ENCODE measurements at places on chromosomes 5 and 9.

- DNase-seq = no peak
Observed at GRCh38 chr5:172870715-172871461, 36.8 kb downstream of the ERGIC1 start.

DNA sequence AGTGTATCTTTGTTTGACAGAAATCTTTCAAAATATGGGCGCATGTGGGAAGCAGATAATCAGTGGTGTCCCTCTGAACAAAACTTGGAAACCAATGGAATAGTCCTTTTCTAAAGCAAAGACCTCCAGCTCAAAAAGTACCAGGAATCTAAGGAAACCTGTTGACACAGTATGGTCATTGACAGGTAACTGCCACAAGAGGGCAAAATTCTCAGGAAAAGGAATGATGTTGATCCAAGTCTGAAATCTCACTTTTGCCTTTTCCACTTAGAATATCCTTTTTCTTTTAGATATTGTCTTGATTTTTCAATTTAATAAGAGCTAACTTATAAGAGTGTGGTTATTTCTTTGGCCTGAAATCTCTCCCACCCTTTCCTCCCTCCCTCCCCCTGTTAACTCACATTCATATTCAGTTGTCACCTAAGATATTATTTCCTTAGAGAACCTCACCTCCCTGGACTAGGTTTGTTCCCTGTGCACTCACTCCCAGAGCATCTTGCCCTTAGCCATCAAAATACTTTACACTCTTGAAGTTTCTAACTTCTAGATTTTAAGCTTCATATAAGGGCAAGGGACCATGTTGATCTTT lies 59.0 kb upstream of the BARX1 start:
- DNase-seq = no peak

DNA sequence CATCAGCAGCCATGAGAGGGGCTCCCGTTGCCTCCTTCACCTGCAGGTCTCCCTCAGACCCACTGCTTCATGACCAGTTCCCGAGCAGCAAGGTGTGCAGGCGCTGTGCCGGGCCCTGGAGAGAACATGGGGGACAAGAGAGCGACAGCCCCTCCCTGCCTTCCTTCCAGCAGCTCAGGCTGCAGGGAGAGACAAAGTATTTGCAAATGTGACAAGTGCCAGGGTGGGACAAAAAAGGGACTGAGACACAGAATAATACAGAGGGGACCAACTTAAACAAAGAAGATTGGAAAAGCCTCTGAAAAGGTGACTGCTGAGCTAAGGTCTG lies 22.5 kb upstream of the VDAC1 start:
- DNase-seq = no peak

DNA sequence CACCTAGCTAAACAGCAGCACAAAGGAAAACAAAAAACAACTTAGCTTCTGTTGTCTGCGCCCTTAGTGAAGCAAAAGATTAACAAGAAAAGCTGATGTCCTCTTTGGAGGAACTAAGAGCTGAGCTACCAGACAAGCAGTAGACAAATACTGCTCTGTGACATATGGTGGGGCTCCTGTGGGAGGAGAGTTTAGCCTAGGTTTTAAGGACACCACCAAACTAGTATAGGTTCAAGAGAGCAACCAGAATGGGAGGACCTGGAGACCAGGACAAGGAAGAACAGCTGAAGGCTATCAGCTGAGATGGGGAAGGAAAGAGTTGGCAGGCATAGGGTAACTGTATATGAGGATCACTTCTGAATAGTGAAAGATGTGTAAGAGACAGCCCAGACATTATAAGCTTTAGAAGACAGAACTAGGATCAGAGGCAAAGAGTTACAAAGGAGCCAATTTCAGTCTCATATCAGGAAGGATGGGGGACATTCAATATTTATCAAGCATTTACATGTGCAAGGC lies 27.2 kb downstream of the FBXW2 start:
- DNase-seq = no peak

DNA sequence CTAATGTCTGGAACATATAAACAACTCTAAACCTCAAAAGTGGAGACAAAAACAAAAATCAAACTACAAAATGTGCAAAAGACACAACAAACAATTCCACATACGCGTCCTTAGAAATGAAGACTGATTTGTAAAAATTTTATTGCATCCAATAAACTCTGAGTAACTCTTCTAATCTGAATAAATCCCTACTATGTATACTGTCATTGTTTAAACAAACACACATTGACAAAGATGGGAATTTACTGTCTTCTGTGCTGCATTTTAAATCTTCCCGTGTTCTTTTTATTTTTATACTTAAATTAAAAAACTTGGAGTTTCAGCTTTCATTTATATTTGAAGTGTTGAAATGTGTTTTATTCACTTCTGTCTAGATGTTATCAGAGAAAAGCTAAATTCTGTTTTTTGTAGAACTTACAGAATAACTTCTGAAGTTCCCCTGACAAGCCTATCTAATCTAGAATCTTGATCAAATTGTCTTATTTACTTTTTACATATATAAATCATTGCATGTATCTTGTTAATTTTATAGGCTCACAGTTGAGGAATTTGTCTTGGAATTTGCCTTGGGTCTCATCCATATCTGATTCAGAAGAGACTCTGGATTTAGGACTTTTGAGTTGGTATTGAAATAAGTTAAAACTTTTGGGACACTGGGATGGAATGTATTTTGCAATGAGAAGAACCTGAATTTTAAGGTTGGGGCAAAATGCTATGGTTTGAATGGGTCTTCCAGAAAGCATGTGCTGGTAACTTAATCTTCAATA lies 2064.4 kb upstream of the C9orf72 start:
- DNase-seq = no peak

DNA sequence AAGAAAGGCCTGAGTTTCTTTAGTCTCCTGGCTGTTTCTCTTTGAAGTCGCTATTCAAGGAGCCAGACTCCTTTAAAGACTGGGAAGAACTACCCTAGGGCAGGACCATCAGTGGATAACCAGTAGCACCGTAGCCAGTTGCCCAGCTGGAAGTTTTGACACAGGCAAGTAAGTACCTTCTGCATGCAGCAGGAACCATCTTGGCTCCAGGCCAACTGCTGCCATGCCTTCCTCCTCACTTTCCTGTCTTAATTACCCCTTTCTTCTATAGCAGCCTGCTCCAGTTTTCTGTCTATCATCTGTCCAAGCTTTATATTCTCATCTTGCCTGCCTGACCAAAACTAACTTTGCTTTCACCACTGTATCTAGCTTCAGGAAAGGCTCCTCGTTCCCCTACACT lies 149.7 kb upstream of the SV2C start:
- DNase-seq = no peak

DNA sequence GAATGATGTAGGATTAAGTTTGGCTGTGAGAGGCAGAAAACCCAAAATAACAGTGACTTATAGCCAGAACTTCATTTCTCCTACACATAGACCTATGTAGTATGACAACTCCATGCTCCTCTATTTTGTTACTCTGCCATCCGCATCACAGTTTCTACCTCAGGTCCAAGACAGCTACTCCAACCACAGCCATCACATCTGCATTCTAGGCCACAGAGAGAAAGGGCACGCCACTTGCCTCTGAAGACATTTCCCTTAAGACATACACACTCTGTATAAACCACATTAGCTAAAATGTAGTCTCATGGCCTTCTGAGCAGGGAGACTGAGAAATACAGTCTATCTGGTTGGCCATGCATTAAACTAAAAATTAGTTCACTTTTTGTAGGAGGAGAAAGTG lies 10.0 kb downstream of the SPINK4 start:
- no peak for DNase-seq

GRCh38 chr9:129568560-129569501 lies 52.1 kb downstream of the C9orf50 start:
- DNase-seq = peak; percentile 25

GRCh38 chr9:79700607-79701360 lies 129.0 kb downstream of the TLE4 start:
- no peak for DNase-seq

DNA sequence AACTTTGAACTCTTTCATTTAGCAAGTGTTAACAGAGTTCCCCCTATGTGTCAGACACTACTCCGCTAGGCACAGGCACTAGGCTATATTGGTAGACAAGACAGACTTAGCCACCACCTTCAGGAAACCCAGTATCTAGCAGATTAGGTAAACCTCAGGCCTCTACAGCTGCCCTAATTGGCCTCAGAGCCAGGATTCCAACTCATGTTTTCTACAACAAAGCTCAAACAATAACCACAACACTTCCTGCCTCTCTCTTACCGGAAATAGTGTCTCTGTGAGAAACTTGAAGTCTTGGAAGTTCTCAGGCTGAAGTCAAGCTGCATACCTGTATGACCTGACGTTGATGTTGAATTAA lies 116.6 kb upstream of the SLC44A1 start:
- DNase-seq = no peak

- DNase-seq = no peak
Observed at GRCh38 chr5:3304346-3304745, 291.3 kb upstream of the IRX1 start.

DNA sequence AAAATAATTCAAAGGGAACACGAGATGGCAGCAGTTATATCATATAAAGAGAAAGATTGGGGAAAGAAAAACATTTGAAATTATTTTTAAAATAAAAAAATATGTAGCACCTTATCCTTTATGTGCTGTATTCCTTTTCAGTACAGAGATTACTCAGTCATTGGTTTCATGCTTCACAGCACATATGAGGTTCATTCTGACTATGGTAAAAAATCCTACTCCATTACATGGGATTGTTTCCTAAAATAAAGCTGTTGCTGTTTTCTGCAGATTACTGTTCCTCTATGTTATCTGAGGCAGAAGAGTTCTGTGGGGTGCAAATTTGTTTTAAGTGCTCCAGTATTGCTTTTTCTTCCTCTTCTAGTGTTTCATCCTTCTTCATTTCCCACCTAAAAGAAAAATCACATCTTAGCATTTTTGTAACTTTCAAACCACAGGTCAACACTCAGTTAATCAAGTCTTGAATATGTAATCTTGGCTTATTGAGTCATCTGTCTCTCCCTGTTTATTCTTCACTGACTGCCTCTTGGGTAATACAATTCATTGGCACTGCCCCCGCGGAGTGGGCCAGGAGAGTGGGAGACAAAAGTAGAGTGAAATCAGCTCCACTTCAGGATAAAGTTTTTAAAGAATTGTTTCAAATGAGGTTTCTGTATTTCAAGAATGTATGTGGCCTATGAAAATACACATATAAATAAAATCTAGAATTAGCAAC lies 412.5 kb upstream of the POU5F2 start:
- no peak for DNase-seq

DNA sequence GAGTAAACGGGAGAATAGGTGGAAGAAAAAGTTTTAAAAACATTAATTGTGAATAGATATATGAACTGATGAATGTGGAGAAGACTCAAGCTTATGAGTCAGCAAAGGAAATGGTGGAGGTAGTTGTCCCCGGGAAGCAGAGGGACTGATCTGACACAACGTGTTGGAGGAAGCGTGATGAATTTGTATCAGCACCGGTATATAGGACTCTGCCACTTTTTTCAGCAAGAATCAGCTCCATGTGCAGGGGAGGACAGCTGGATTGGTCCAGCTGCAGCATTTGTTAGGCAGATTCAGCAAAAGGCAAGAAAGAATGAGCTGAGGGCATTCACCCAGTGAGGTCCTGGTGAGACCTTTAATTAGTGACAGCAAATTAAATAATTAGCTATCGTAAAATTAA lies 276.0 kb downstream of the TENT4A start:
- DNase-seq = no peak

GRCh38 chr5:170882345-170882744 lies 20.5 kb downstream of the RANBP17 start:
- DNase-seq = no peak

DNA sequence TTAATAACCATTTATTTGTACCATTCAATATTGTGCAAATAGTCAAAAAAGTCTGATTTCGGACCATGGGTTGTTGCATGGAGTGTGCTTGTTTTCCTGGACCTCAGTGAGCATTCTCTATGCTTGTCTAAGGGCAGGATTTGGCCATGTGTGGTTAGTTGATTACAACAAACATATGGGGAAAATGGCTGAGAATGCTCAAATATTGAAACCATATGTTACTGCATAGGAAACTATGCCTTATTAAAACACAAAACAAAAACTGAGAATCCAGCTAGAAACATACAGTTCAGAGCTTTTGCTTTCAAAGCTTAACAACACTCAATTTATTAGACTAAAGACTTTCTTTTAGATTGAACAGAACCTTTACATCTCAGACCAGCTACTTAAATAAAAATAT lies 928.3 kb downstream of the NR2F1-AS1 start:
- DNase-seq = no peak

- DNase-seq = no peak
Observed at GRCh38 chr5:62742207-62742606, 163.6 kb downstream of the LRRC70 start.

DNA sequence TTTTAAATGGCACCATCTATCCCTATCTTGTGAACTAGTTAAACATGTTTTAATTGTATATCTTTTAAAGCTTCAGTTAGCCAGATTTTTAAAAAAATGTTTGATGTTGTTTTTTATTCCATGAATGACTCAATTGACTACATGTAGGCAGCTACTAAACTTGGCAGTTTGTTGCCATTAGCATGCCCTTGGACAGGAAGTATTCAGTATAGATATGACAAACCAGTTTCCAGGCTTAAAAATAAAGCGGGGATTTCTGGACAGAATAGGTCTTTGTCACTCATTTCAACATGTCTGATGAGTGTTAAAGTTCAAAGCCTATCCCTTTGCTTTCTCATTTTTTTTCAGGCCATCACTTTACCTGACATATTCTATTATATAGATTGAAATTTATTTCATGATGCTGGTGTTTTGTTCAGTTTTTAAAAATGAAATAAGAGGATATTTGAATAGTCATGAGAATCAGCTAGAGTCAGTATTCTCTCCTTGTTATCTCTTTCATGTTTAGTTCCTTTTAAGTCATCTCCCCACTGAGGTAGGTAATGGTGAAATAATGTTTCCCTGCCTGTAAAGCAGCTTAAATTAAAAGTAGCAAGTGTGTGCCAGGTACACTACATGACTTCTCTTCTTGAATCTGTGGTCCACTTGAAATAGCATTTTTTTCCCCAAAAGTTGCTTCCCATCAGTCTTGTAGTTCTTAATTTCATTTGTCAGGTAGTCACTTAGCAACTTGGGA lies 11.9 kb downstream of the TNFAIP8 start:
- DNase-seq = no peak

- DNase-seq = no peak
Observed at GRCh38 chr5:93296338-93296737, 284.7 kb downstream of the NR2F1-AS1 start.

GRCh38 chr5:78803353-78803752 lies 154.8 kb upstream of the LHFPL2 start:
- DNase-seq = peak; percentile 29

DNA sequence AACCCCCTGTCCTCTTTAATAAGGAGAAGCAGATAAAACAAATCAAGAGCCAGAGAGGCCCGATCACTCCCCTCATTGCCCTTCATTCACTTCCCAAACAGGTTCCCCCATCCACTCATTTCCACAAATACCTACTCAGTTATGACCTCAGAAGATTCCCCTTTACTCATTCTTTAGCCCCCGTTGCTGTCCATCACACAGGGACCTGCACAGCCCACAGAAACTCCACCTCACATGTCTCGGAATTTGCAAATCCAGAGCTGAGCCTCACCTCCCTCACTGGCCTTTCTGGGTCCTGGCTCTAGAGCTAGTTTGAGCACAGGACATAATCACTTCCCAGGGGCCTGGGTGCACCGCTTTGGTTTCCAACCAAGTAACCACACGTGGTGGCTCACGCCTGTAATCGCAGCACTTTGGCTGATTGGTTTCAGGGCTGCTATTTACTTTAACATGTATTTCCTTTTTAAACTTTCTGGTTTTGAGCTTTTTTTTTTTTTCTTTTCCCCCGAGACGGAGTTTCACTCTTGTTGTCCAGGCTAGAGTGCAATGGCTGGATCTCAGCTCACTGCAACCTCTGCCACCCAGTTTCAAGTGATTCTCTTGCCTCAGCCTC lies 17.8 kb downstream of the ATP6V0E1 start:
- no peak for DNase-seq
